ENCODE measurements at places on chromosomes 5 and 9.

DNA sequence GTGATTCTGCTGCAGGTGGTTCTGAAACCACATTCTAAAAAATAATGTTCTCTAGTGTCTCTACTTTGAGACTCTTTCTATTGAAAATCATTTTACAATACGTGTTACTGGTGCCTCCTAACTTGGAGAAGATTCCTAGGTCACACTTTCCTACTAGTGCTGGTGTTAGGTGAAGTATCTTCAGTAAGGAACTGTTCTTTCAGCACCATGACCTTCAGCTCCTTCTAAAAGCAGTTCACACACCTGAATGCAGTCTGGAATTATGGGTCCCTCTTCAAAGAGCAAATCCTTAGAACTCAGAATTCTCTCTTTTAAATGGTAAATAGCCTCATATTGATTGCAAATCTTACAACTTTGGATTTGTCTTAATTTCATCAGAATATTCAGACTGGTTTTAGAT is 10.6 kb upstream of the DPYSL3 start:
- DNase-seq = peak; percentile 4

GRCh38 chr5:33317271-33317670 is 123.5 kb upstream of the TARS1 start:
- DNase-seq = no peak

DNA sequence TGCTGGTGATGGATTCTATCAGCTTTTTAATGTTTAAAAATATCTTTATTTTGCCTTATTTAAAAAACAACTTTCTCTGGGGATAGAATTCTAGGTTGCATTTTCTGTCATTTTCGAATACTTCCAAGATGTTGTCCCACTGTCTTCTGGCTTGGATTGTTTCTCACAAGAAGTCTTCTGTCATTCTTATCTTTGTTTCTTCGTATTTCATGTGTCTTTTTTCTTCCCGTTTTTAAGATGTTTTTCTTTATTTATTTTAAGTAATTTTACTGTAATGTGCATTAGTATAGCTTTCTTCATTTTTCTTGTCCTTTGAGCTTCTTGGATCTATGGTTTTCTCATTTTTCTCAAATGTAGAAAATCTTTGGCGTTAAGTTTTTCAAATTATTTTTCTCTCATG is 19.1 kb downstream of the STX17 start:
- DNase-seq = peak; percentile 3

DNA sequence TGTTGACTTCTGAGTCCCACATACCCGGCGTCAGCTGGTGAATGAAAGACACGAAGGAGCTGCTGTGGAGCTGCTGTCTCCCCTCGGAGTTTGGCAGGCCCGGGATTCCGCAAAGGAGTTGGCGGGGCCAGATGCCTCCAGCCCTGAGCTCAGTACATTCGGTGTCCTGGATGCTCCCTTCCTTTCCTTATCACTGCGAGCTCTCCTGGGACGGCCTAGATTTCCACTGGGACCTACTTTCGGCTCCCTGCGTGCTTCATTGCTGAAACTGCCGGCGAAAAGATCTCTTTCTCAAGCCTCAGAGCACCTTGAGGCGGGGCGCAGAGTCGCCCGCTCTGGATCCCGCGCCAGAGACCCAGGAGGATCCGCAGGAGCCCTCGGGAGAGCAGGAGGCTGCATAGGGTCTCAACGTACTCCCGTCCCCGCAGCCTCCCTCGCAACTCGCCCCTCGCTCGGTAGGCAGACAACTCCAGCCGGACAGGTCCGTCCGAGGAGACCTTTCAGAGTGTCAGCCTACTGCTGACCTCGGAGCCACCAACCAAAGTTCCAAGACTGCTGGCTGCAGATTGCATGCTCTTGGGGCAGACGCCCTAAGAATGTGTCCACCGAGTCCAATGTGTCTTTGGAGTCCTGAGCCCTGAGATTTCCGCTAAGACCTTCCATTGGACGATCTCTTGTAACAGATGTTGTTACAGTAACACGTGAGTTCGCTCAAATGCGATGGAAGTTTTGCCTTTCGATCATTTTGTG is 6.1 kb downstream of the ANXA2R start:
- no peak for DNase-seq

GRCh38 chr5:137342764-137343163 is 156.4 kb downstream of the SPOCK1 start:
- DNase-seq = no peak

- DNase-seq = no peak
These were observed 2.9 kb upstream of the VDAC1 start for GRCh38 chr5:134007581-134008265.

DNA sequence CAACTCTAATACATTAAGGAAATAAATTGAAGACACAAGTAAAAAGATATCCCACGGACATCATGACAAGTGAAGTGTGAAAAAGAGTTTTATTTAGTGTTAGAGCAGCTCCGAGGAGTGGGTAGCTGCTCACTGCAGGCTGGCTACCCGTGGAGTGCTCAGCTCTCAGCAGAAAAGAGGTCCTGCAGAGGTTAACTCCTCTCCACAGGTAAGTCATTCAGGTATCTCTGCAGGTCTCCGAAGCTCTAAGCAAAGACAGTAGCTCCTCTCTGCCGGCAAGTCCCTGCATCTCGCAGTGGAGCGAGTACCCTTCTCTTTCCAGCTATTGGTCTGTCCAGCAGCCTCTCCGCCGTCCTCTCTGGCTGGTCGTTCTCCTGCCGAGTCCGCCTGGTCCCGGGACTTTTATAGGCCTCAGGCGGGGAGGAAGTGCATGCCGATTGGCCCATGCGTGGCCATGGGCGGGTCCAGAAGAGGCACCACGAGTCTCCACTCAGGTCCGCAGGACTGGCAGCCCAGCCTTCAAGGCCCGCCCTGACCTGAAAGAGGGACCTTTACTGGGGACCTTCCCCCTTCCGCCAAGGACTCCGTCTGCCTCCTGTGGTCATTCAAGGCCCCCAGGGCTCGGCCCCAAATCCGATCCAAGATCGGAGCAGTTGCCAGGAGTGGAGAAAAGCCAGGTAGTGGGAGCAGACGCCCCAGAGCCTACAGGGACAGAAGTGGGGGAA is 29.9 kb downstream of the BTNL9 start:
- DNase-seq = no peak

DNA sequence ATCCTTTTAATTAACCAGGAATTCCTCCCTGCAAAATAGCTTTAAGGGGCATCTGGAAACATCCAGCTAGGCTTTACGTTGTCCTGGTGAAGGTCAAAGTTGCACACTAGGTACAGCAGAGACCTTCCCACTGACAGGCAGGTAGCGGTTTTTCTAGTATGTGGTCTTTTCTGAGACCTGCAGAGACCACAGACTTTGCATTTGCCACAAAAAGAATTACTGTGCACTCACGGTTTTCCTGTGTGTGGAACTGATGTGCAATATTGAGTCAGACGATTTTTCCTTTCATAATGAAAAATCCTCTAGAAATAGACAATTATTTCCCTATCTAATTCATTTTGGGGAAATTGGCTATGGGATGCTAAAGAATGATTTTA is 417.0 kb upstream of the ADAMTSL1 start:
- no peak for DNase-seq

DNA sequence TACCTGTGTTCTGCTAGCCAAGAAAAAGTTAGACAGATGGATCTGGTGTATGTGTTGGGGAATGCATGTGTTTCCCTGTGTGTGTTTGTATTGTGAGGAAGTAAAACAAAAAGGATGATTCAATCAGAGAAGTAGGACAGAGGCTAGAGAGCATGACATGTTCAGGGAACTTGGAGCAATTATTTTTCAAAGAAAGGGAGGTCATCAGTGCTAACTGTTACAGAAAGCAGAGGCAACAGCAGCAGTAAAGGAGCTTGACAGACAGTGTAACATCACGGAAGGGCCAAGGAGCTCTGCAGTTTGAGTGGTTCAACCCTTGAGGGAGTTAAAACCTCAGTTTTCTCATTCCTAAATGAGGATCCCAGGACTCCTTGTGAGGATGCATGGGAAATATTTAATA is 13.2 kb downstream of the SPINK1 start:
- no peak for DNase-seq

GRCh38 chr5:15452781-15453180 is 47.2 kb upstream of the FBXL7 start:
- DNase-seq = no peak

DNA sequence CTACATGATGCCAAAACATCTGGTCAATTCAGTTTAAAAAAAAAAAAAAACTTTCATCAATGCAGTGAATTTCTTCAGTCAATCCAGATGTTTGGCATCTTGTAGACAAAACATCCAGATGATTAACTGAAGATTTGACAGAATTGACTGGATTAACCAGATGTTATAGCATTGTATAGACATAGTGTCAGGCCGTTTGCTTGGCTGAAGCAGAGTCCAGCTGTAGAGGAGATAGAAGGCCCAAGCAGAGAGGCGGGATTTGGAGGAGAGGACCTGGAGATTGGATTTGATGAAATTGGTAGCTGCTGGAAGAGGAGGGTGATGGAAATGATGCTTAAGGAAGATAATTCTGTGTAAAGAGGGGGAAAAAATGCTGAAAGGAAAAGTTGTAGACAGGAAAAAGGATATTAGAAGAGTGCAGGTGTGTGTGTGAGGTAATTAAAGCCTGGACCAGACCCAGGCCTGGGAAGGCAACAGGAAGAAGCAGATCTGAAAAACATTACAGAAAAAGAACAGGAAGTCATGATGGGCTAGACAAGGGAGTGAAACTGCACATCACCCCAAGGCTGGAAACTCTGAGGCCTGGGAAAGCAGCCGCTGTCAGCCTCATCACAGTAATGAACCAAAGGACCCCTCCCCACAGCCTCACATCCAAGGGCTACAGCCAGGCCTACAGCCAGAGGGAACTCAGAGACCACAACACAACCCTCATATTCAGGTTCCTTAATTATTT is 258.3 kb downstream of the CWC27 start:
- DNase-seq = no peak

DNA sequence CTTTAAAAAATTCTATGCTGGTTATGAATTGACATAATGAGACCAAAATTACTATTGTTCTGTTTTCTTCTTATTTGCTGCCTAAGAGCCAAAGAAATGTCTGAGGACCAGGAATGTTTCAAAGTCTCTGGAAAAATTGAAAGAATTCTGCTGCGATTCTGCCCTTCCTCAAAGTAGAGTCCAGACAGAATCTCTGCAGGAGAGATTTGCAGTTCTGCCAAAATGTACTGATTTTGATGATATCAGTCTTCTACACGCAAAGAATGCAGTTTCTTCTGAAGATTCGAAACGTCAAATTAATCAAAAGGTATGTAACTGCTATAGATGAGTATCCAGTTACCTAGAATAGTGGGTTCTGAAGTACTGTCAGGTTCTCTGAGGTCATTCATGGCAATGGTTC is 10.3 kb upstream of the DHFR start:
- DNase-seq = no peak

DNA sequence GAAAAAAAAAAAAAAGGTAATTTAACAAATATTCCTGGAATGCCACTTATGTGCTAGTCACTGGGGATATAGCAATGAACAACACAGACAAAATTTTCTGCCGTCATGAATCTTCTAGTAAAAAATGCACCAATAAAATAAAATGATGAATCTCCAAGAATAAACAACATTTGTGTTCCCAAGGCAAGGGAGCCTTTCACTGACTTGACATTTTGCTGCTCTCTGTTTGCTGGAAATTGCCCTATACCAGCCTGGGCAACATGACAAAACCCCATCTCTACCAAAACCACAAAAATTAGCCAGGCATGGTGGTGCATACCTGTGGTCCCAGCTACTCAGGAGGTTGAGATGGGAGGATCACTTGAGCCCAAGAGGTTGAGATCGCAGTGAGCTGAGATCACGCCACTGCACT is 64.5 kb upstream of the ERBIN start:
- DNase-seq = peak; percentile 89

DNA sequence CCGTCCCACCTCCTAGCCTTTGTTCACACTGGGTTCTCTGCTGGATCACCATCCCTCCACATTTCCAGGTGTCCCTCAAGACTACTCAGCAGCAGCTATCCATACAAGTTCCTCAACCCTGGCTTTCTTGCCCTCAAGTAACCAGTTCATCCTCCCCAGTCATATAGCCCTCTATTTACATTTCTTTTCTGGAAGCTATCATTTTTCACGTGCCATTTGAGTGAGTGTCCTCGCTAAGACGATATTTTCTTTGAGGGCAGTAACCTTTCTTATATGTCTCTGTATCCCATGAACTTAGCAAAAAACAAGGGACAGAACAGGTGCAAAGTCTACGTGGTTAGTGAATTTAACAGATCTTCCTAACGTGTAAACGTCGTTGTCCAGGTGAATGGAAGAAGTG is 29.6 kb upstream of the KCNMB1 start:
- no peak for DNase-seq

DNA sequence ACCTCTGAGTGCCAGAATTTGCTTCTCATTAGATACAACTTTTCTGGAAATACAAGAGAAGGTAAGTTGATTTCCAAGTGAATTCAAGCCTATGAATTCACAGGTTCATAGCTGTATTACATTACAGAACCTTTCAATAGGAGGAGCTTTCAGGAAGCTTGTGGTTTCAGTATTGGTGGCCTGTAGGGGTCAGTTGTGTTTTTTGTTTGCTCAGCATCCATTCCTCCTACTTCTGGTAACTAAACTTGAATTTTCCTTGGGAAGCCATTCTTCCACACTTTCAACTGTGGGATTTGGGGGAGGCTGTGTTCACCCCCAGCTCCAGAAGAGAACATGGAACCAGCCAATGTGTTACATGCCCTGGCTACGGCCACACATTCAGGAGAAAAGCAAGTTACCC is 5.6 kb upstream of the CYSTM1 start:
- DNase-seq = peak; percentile 33

DNA sequence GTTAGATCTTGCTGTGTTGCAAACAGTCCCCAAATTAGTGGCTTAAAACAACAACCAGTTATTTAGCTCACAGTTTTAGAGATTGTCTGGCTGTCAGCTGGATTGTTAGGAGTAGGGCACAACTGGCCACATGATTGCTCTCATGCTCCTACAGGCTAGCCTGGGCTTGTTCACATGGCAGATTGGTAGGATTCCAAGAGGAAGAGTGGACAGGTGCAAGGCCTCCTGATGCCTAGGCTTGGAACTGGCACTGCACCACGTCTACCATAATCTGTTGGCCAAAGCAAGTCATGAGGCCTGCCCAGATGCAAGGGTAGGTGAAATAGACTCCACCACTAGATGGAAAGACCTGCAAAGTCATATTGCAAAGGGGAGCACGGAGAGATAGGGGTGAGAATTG is 76.4 kb downstream of the ACER2 start:
- DNase-seq = no peak

- no peak for DNase-seq
These were observed 164.7 kb upstream of the IRX4 start for GRCh38 chr5:2047341-2047927.

DNA sequence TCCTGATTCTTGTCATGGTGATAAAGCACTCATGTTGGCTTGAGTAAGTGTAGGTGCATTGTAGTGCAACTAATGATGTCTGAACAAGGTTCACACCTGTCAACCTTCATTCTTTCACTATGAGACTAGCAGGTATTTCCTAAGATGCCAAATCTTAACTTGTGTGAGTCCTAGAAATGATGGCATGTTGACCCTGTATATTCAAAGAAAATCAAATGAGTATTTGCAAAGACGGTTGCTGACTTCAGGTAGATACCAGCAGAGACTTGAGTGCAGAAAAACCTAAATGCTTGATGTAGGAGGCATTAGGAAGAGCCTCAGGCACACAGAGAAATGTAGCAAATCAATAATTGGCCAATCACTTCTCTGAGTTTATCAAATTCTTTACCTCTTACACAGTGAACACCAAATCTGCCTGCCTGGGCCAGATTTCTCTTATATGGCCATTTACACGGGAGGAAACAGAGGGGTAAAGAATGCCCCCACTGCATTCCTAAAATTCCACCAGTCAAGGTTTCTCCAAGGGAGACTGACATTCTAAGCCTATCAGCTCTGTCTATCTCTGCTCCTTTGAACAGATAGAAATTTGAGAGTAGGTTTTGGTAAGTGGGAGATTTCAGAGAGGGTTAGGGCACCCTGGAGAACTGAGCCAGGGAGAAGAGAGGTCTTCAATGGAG is 488.6 kb upstream of the WWC1 start:
- no peak for DNase-seq

Measured in ACHN (cell line).